ENCODE measurements at places on chromosomes 5 and 9.
A peak's percentile ranks its signal among the peaks of the same experiment; 100 is the strongest.

DNA sequence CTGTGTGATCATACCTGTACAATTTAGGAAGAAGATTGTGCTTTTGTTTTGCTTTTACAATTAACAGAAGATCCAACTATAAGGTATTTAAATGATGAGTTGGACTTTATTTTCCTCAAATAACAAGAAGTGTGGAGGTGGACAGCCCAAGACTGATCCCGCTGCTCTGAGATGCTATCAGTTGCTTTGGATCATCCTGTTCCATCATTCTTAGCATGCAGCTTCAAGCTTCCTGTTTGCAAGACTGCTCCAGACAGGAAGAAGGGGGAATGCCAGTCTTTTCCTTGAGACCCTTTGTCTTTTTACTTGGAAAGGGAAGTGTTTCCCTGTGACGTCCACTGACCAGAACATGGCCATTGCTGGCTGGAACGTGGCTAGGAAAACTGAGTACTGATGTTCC, 250.8 kb downstream of the ZSWIM6 start:
- no peak for DNase-seq

DNA sequence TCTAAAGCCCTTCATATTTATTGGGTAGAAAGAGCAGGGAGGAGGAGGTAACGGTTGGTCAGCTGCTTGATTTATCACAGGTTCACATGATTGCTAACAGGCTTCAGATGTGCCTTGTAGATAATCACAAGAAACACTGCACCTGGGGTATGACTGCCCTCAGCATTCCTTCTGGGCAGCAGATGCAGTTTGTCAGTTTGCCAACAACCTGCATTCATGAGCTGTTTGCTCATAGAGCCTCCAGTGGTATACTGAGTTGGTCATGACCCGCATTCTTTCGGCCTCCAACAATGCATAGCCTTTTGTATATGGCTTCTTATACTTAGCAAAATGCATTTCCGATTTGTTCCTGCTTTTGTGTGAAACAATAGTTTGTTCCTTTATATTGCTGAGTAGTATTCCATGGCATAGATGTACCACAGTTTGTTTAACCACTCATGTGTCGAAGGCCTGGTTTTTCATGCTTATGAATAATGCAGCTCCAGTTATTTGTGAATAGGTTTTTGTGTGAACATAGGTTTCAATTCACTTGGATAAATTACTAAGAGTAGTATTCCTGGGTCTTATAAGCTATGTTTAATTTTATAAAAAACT, 83.6 kb downstream of the ARHGEF28 start:
- DNase-seq, result peak; percentile 46

DNA sequence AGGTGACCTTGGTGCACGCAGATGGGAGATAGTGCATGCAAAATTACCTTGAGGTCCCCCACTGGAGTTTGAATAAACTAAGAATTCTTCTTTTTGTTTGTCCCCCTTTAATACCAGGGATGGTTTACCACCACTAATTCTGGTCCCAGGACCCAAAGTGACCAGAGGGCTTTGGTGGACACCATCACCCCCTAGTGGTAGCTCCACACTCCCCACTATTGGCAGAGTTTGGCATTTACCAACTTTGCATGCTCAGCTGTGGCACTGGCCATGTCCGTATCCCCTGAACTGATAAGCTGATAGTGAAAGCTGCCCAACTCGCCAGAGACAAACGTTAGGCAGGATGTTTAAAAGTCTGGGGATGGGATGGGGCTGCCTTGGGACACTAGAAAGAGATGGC, 3.3 kb downstream of the ASTN2 start:
- peak; percentile 51 for DNase-seq

- DNase-seq, result no peak
Measured at GRCh38 chr5:137611794-137612435, 112.8 kb upstream of the SPOCK1 start.

GRCh38 chr5:40675396-40676133, 4.2 kb upstream of the PTGER4 start:
- DNase-seq, result no peak

DNA sequence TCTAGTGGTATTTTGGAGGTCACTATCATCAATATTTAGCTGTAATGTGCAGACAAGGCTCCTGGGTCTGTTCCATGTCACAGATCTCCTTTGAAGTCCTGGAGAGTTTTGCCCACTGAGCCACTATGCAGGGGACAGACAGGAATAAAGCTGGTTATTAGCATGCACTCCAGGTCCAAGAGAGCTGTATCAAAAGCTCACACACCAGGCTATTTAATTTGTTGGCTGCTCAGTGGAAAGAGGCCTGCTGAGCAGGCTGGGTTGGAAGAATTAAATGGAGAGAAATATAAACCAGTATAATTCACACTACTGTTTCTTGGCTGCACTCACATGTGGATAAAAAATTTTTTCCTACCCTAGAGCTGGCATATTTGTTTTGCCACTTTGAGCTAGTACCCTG, 113.8 kb upstream of the TAF11L2 start:
- no peak for DNase-seq

GRCh38 chr9:28915202-28915930, 1342.1 kb upstream of the C9orf72 start:
- DNase-seq, result no peak

DNA sequence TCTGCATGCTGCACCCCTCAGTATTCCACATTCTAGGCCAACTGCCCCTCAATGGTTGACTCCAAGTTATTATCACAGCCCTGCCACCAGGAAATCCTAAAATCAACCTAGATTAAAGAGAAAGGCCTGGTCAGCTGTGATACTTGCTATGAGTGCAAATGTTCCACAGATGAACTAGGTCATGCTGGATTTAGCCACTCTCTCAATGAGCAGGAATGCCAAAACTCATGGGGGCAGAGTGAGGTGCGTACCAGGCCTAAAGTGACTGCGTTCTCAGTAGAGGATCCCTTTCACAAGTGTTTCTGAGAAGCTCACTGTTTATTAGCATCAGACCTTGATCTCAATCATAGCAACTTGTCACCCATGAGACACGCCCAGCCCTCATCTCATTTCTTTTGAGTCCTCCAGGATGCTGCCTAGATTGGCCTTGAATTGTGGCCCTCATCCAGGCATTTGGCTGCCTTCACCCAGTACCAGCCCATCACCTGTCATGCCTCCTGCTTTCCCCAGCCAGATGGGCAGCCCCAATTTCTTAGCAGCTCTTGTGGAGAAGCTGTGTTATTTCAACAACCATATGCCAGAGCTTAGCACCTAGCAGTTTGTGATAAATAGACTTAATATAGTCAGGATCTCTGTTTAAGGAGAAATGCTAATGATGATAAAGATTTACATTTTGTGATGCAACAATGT, 383.9 kb downstream of the CTNND2 start:
- DNase-seq, result no peak

DNA sequence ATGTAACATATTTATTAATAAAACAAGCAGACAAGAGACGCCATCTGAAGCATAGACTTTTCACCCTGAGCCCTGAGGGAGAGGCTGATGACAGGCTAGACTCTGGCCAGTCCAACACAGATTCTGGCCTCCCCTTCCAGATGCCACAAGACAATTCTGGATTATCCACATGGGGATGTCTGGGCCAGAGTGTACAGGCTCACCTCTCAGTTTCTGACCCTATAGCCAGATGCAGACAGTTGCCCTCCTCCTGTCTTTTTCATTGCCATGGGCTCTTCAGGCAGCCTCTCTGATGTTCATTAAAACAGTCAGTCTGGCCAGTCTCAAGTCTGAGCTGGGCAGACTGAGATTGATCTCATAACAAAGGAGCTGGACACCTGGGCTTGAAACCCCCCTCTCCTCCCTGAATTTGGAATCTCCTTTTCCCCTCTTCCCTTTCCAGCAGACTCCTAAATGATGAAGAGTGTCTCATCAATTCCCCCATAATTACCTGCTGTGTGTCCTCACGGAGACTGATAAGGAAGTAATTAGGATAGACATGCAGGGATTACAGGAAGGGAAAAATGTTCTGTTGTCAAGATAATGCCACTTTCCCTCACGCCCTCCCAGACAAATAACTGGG, 89.6 kb downstream of the ASTN2 start:
- no peak for DNase-seq

DNA sequence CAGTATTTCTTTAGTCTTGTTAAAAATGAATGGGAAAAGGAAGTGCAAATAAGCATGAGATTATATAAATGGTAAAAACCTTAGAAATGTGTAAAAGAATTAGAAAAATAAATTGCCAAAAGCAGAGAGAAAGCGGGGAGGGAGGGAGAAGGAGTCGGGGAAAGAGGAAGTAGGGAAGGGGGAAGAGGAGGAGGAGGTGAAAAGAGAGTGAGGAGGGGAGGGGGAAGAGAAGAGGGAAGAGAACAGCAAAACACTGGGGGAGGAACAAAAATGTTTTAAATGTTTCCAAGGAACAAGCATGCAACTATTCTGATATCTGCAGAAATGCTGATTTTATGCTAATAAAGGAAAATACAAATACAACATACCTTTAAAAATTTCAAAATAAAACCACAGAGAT, 317.5 kb downstream of the PIK3R1 start:
- DNase-seq, result no peak

GRCh38 chr9:91332546-91333231, 29.0 kb downstream of the AUH start:
- no peak for DNase-seq

DNA sequence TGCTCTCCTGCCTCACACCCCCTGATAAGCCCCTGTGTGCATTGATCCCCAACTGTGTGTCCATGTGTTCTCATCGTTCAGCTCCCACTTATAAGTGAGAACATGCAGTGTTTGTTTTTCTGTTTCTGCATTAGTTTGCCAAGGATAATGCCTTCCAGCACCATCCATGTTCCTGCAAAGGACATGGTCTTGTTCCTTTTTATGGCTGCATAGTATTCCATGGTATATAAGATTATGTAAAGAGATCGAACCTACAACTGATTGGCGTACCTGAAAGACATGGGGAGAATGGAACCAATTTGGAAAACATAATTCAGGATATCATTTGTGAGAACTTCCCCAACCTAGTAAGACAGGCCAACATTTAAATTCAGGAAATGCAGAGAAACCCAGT, 32.4 kb downstream of the ANKRD33B start:
- no peak for DNase-seq

- DNase-seq, result peak; percentile 35
Measured at GRCh38 chr9:77375956-77376532, 198.7 kb downstream of the VPS13A start.

DNA sequence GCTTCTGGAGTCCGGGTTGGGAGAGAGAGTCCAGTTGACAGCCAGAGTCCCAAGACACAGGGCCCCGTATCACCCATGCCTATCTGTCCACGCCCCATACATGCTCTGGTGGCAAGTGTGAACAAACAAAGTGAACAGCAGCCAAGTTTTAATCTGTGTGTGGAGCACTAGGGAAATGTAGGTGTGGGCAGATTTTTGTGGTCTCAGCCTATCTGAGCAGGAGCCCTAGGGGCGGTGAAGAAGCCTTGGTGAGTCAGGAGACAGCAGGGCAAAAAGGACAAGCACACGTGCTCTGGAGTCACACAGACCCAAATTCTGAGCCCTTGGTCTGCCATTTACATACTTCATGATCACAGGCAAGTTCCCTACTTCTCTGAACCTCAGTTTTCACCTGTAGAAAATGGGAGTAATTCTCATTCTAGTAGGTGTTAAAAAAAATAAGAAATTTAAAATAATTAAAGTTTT, 23.2 kb downstream of the EGR1 start:
- peak; percentile 39 for DNase-seq

DNA sequence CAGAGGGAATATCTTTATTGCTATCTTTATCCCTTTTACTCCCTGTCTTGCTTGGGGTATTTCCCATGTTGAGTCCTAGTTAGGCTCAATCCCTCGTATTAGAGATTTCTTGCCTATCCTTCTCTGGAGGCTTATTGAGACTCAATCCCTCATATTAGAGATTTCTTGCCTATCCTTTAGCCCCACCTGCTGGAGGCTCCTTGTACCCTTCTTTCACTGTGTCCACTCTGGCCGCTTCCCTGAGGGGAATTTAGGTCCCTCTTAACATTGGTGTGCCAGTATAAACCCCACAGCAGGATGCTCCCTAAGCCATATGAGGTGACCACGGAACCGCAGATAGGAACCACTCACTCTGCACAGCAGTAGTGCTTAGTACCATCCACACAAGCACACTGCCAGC, 110.7 kb upstream of the MAMDC2 start:
- DNase-seq, result no peak

DNA sequence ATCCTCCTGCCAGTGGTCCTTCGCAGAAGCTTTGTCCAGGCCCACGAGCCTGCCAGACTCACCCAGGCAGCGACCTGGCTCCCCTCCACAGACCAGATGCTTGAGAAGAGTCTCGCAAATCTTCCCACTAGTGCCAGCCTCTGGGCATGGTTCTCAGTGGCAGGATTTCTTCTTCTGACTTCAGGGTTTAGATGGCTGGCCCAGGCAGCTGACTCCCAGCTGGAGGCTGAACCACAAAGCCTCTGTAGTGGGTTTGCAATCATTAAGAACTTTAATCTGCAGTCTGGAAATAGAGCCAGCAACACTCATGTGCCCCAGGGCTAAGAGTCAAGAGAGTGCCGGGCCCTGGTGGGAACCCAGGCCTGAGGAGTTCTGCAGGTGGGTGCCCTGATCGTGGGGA, 90.6 kb upstream of the ICE1 start:
- no peak for DNase-seq

- DNase-seq, result no peak
Measured at GRCh38 chr9:133653638-133654037, 17.5 kb downstream of the DBH start.

DNA sequence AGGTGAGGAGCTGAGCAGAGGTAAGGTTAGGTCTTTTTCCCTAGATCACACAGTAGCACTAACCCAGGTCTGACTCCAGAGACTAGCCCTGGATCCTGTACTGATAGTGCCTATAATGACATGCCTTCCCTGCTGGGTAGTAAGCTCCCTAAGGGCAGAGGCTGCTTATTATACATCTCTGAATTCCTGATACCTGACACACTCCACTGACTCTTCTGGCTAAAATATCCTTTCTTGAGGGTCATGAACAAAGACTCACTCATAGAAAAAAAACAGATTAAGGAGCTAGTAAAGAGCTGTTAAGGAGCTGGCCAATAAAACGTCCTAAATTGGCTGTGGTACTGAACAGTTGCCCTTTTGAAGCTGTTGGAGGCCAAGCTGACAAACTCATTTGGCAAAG, 149.0 kb upstream of the ITGA1 start:
- DNase-seq, result no peak

DNA sequence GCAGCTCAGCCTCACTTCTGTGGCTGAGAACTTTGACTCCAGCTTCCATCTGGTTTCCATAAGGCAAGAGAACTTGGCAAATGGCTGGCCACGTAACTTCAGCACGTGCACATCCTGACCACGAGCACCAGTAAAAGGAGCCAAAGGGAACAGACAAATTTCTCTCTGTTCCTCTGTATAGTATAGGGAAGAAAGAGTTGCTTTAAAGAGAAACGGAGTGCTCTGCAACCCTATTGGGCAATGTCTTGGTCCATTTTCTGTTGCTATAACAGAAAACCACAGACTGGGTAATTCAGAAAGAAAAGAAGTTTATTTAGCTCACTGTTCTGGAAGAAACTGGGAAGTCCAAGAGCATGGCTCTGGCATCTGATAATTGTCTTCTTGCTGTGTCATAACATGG, 558.7 kb downstream of the ACTL7B start:
- peak; percentile 24 for DNase-seq

GRCh38 chr9:114500697-114501292, 4.5 kb downstream of the WHRN start:
- DNase-seq, result no peak

GRCh38 chr9:5909976-5910375, 19.3 kb downstream of the MLANA start:
- DNase-seq, result peak; percentile 15

All from fibroblast of skin of back (primary cell).